ENCODE measurements at places on chromosomes 7 and 10.

DNA sequence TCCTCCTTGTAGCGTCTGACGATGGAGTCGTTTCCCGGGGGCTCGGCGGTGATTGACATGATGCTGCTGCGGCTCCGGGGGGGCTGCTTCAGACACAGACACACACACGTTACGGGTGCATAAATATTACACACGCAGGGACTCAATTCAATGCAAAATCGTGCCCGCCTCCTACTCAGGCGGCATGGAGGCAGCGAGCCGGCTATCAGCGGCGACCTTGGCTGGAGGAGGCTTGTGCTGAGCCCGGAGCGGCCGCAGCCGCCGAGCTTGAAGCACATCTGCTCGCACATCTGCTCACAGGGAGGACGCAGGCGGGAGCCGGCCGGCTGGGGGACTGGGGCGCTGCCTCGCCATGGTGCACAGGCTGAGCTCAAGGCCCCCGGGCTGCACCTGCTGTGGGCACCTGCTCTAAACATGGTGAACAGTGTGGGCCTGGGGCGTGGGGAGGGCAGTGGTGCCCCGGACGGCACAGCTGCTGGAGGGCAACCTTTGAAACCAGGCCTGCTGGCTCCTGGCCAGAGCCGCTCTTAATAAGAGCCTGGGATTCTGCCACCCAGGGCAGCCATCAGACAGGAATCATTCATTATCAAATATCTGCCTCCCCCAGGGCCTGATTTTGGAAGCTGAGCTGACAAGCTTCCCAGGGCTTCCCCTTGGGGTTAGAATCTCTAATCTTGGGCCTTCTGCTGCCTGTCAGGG is 84.7 kb upstream of the GNA12 start:
- peak; percentile 88 for DNase-seq

DNA sequence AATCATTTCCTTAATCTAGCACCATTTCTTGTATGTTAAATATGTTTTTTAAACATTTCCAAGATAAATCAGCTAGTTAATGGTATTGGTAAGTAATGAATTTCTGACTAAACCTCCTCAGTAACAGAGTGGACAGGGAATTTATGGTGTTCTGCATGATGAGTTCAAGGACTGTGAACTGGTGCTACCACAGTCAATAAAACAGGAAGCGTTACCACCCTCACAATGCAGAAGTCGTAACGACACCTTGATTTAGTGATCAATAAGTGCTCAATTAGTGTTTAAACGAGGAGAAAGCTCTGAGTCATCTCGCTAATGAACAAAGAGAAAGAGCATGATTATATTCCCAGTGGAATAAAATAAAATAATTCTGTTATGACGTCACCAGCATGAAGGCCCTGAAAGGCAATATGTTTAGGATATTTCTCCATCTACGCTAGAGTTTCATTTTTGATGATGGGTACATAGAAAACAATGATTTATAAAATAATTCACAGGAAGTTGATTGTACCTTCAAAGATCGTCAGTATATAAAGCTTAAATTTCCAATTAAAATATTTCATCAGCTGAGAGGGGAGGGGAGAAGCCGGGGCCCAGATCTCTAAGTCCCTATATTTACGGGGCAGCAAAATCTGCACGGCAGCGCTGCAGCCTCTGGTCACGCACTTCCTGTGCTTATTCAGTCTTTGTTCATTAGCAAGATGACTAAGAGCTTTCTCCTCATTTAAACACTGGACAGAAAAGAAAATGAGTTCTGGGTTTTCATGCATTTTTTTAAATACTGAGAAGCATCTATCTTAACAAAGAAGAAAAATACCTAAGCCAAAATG is 400.5 kb downstream of the PTPRN2 start:
- no peak for DNase-seq

DNA sequence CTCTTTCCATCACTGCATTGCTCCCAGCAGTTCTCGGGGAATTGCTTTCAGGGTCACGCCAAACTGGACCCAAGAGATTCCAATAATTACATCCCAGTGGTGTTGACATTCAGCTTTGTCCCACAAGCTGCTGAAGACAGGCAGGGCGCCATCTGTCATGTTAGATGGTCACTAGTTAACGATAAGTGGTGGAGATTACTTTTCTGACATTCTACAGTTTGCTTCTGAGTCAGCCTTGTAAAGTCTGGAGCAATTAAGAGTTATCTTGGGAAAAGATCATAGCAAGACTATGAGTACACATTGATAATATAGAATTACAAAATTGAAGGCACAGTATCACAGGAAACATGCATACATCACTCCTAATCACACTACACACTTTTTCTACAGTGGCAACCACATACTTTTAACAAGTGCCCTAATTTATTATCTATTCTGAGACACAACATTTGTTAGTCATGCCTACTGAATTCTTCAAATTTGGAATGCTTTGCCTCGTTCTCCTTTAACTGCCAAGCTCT is 41.9 kb downstream of the SEMA3C start:
- peak; percentile 57 for DNase-seq

- peak; percentile 46 for DNase-seq
Measured at GRCh38 chr10:104128214-104128613, 6.2 kb downstream of the SFR1 start.

DNA sequence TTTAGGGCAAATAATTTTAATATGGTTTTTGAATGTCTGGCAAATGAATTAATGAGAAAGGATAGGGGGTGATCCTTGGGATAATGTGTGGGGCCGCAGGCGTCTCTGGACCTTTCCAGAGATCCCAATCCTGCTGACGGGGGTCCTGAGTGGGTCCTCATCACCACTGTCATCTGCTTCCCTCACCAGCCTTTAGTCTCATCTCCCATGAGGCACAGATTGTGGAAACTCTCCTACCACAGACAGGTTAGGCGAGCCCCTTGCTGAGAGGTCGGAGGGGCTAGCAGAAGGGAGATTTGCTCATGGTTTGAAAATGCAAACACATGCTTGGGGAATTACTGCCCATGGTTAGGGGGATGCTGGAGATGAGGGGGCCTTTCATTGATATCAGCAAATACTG is 484.6 kb downstream of the RPS24 start:
- DNase-seq, result no peak

DNA sequence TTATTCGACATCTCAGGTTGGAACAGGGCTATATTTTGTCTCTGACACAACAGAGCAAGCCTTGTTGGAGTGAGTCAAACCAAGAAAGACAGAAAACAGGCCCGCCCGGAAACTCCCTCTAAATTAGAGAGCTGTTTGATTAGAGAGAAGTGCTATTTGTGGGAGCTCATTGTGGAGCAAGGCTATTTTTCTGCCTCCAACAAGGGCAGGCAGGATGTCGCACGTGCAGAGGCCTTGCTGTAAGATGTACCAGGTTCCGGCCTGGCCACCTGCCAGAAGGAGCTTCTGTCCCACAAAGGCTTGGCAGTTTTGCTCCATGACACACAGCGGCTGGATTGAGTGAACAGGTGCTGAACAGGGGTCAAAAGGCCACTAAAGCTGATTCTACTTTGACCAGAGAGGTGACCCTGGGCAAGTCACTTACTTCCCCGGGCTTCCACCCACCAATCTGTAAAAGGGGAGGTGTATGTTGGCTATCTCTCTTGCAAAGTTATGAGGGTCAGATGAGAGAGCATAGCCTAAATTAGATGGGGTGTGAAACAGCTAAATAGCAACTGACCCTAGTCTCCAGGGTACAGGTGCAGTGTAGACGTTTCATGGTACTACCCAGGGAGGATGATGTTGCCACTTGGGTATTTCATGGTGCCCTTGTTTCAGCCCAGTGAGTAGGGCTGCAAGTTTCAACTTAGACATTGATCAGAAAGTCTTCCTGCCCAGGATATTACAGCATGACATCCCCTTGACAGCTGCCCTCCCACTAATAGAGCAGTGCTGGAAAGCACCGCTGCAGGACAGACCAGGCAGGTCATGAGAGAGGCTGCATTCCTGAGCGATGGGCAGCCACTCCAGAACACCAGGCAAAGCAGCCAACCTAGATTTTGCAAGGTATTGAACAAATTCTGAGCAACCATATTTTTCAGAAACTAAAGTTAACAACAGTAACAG is 62.0 kb downstream of the VSTM4 start:
- DNase-seq, result peak; percentile 81

GRCh38 chr10:124101351-124101750 is 8.0 kb upstream of the CHST15 start:
- no peak for DNase-seq

DNA sequence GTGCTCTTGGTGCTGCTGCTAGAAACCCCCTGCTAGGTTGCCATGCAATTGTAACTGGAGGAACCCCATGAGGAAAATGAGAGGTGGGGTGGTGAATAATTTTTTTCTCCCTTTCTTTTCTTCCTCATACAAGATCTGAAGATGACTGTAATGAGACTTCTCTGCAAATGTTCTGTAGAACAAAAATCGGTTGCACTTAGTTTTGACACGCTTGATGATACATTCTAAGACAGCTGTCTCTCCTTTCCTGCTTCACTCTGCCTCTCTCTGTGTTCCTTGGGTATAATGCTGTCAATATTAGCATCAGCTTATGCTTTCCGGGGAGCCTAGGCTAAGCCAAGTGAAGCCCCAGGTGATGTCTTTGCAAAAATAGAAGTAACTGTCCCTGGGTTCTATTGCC is 721.5 kb downstream of the POM121L12 start:
- no peak for DNase-seq
